ENCODE measurements at places on chromosomes 4 and X.

DNA sequence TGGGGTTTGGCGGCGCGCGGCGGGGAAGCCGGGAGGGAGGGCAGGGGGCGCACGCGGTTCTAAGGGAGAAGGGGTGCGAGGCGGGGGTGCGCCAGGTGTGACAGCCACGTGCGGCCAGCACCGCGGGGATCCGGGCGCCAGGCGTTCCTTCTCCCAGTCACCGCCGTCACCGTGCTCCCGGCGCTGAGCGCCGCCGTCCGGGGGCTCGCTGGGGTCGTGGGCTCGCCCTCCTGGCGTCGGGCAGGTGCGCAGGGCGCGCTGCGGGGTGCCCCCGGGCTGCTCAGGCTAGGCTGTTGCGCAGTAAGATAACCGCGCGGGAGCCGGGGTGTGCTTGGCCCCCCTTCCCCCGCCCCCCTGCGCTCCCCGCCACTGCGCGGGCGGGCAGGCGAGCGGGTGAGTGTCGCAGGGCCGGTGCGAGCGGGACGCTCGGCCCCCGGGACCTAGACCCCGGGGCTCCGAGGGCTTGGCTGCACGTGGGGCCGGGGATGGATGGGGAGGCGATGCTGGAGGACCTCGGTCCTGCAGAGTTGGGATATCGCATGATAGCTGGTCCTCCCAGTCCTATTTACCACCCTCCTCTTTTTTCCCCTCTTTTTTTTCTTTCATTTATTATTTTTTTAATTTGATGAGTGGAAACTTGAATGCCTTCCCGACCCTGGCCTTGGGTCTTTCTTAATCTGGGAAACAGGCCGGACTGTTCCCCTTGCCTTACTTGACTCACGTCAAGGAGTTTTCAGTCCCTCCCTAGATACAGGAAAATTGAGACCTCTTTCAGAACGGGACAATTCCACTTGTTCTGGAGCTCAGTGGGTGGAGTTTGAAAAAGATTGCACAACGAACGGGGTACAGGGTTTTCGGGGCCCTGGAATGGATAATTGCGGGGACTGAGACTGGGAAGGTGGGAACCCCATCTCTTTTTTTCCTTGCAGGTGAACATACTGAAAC, 797 bp downstream of the TXLNG start:
- no peak for DNase-seq

DNA sequence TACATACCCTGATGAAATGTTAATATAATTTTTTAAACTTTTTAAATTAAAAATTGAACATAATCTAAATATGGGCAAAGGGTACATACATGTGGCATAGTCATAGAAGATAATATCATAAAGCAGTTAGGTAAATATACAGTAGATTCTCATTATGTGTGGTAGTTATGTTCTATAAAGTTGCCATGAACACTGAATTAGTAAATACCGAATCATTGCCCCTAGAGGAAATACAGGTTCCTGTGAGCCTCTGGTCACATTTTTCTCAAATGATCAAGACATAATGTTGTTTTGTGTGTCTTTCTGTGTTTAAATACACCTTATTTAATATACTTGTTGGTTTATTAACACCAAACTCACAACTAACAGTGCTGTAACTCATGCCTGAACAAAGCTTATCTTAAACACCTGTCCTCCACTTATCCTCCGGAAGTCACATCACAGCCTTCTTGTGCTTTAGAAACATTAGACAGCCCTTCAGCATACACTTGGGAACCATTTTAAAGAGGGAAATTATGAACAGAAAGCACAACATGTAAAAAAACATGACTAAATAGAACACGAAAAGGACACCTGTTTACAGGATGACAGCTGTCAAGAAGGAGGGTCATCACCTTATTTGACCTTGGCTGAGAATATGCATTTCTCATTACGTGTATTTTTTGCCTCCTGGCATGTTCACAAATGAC, 169.4 kb upstream of the NAP1L5 start:
- no peak for DNase-seq

GRCh38 chr4:141348125-141348524, 127.4 kb downstream of the ZNF330 start:
- DNase-seq: no peak

- DNase-seq: no peak
Measured at GRCh38 chr4:53273726-53274125, 92.1 kb downstream of the SCFD2 start.

- no peak for DNase-seq
Measured at GRCh38 chrX:104324461-104325212, 69.9 kb upstream of the ESX1 start.

Measured in occipital lobe (tissue), 3 donors.